GM12865 (cell line): ENCODE measurements at places on chromosomes 1 and 21.
A peak's percentile ranks its signal among the peaks of the same experiment; 100 is the strongest.

GRCh38 chr21:32307706-32308105, 9.1 kb downstream of the MRAP start:
- no peak for DNase-seq

GRCh38 chr1:5291889-5292288, 637.5 kb downstream of the AJAP1 start:
- no peak for DNase-seq

- DNase-seq: no peak
Observed at GRCh38 chr1:203828002-203828401, 32.6 kb downstream of the ZBED6 start.

- no peak for DNase-seq
Observed at GRCh38 chr1:153347856-153348255, 785 bp downstream of the PGLYRP4 start.

DNA sequence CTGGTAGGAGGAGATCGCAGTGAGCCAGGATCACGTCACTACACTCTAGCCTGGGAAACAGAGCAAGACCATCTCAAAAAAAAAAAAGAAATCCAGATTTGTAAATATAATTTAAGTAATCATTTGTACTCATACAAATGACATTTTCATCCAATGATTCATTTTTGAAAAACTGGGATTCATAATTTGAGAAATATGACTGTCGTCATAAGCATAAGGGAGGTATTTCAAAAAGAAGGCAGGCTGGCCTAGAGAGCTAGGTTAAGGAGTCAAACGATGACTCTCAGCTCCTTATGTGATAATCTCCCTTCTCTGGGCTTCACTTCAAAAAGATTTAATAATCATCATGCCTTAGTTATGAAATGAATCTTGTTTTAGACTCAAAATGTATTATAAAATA, 2.3 kb downstream of the GART start:
- no peak for DNase-seq

DNA sequence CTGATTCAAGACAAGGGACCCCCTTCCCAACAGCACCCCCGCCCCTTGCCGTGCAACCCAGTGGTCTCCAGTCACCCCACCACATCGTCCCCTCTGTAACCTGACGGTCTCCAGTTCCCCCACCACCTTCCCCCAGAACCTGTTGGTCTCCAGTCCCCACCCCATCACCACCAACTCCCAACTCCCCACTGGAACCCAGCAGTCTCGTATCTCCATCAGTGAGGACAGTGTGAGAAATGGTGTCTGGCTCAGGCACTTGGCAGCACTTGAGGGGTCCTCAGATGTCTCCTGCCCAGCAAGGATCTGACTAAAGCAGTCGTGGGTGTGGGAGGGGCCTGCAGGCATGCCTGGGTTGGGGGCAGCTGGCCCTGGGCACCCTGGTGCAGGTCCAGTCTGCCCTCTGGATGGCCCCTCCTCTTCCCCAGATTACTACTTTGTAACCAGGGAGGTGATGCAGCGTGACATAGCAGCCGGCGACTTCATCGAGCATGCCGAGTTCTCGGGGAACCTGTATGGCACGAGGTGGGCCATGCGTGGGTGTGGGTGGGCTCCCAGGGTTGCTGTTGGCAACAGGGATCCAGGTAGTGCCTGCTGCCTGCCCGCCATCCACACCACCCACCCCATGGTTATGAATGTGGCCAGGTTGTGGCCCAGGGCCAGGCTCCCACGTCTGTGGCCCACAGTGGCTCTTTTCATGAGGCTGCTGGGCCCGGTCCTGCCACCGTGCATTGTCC, 3.1 kb upstream of the GJC2 start:
- DNase-seq: no peak

DNA sequence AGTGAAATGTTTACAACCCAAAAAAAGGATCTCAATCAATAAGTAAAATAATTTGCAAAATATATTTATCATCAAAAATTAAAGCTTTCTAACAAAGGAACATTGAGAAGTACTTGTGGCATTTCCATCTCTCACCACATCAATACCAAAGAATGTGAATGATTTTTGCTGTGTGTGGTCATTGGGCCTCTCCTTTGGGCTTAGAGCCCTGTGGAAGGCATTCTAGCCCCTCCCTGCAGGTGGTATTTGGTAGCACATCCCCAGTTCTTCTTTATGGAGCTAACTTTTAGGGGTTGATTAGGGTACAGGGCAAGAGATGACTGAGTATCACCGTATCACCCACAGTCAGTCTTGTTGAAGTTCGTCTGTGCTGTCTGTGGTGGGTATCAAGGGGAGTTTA, 294.1 kb upstream of the SGIP1 start:
- no peak for DNase-seq

DNA sequence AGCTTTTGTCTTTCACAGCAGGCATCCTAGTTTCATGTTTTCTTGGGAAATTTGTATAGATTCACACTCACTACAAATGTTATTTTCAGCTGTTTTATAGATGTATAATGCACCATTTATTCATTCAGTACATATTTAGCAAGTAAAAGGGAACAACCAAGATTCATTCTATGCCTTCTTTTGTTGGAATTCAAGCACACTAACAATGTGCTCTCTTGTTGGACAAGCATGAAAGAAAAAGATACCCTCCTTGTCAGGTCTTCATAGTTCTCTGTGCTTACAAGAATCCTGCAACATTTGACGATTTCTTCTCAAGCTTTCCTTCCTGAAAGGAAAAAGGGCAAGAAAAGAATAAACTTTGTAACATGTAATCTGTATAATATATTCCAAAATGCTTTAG, 456.0 kb downstream of the USP25 start:
- DNase-seq: no peak

DNA sequence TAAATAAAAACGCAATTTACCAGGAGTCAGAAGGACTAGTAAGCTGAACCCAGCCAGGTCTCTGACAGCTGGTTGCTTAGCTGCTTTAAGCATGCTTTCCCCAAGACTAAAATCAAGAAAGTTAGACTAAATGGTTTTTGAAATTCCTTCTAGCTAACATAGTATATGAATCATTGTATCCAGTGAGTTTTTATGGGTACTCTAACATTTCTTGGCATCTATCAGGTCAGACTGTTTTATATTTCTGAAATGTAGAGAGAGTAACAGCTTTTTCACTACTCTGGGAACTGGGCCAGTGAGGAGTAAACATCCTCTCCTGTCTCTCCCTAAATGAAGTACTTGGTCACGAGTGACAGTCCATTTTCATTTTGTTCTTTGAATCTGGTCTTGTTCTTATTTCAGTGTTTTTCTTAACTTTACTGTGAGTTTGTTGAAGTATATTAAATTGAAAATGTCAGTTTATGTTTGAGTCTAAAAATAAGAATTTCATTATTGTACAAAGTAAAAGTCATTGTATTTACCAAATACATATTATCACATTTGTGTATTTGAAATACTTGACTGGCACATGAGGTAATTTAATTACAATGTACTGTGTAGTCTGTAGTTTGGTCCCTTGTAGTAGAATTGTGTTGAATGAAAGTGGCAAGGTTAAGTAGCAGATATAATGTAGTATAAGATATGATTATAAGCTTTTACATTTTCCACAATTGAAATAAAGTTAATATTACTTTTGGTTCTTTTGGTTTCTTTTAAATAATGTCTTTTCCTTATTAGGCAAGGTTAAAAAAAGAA, 47.6 kb downstream of the PKN2 start:
- DNase-seq: peak; percentile 9

DNA sequence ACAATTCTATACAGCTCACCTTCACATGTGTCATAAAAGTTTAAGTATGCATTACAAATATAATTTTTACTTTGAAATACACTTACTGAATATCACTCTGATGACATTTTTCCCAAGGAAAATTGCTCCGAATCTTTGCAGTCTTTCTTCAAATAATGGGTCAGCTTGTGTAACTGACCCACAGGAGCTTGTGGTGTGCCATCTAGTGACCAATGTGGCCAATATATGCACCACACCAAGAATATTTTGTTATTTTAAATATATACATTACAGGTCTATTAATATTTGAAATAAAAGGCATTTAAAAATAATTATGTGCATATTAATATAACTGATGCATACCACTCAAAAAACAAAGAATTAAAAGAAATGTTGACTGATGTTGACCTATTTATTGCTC, 271.4 kb downstream of the TBX15 start:
- DNase-seq: no peak

DNA sequence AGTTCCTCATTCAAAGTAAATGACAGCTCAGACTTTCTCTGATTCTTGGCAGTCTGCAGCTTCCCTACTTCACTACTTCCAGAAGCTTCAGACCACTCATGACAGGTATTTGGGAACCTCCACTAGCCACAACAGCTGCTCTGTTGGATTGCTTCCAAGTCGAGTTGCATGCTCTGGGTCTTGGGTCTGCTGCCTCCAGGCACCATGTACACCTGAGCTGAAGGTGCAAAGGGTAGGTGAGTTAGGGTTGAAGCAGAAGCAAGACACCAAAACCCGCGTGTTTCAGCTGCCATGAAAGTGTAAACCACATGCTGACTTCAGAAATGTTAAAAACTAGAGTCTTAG, 62.7 kb downstream of the ZNF684 start:
- DNase-seq: no peak

- peak; percentile 61 for DNase-seq
Observed at GRCh38 chr1:6212193-6212959, 6.5 kb downstream of the RNF207 start.

GRCh38 chr1:43910343-43910742, 23.3 kb upstream of the ARTN start:
- no peak for DNase-seq

DNA sequence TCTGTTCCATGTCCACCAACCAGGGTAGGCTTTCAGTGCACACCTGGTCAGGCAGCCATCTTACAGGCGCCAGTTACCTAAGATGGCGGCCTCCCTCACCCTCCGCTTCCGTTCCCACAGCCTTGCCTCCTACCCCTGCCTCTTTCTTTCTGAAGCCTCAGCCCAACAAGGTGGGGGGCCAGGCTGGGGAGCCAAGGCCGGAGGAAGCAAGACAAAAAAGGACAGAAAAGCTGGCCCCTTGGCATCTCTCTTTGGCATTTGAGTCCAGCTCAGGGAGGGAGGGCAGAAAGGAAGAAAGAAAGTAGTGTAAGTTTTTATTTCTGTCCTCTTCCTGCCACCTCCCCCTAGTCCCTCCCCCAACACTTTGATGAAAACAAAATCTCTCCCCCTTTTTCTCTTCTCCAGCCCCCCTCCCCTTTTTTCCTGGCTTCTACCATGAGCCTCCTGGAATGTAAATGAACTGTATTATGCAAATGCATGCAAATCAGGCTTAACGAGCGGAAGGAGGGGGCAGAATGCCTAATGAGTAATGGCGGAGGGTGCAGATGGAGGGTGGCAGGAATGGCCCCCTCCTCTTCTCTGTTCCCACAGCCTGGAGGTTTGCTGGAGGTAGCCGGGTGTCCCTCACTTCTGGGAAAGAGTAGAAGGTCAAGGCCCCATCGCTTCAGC, 43.8 kb downstream of the RHBG start:
- no peak for DNase-seq

- DNase-seq: no peak
Observed at GRCh38 chr1:170680428-170680827, 16.5 kb downstream of the PRRX1 start.

- no peak for DNase-seq
Observed at GRCh38 chr1:201714542-201715329, 114.2 kb upstream of the IPO9 start.

- no peak for DNase-seq
Observed at GRCh38 chr21:43928222-43929125, 63.5 kb downstream of the AGPAT3 start.

DNA sequence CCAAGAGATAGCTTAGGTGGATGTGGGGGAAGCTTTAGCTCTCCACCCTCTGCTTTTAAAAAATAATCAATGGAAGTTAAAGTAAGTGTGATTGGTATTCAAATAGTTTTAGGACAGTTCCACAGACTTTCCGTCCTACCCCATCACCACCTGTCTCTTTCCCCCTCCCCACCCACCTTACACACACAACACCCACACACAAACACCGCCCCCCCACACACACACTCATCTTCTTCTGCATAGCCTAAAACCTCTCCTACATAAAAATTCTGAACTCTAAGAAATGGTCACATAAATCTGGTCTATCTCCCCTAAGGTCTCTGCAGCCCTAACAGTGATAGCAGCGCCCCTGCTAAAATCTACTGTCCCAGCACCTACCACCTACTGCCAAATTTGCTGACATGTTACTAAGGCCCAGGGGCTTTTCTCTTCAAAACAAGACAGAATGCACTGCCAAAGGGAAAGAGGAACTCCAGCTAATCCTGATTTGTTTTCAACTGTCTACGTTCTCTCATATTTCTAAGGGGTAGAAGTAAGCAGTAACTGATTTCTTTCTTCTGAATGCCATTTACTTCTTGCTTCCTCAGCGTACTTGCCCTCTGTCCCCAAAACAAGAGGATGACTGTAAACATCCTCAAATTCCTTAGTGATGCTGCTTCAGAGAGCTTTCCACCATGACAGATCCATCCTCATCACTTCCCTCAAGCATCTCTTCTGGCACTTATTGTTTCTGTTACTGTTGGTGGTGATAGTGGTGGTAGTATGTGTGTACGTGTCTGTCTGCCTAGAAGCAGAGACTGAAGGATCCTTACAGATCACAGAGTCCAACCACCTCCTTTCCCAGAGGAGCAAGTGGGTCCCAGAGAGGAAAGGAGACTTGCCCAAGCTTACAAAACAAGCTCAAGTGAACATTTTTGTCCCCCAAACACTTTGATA, 56.8 kb downstream of the LUZP1 start:
- no peak for DNase-seq

- DNase-seq: no peak
Observed at GRCh38 chr1:60483509-60483908, 409.9 kb upstream of the C1orf87 start.

DNA sequence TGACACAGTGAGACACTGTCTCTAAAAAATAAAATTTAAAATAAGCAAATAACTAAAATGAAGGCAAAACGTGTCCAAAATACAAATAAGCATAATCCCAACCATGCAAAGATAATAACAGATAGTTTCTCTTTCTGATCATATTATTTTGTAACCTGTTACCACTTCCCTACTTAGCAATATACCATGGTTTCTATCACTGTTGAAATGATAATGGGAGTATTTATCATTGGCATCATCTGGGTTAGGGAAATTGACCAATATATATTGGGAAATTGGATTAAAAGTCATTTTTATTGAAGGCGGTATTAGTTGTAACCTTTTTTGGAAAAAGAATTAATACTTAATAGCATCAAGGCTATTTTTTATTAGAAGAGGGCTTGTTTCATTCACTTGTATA, 47.0 kb downstream of the USP25 start:
- no peak for DNase-seq

DNA sequence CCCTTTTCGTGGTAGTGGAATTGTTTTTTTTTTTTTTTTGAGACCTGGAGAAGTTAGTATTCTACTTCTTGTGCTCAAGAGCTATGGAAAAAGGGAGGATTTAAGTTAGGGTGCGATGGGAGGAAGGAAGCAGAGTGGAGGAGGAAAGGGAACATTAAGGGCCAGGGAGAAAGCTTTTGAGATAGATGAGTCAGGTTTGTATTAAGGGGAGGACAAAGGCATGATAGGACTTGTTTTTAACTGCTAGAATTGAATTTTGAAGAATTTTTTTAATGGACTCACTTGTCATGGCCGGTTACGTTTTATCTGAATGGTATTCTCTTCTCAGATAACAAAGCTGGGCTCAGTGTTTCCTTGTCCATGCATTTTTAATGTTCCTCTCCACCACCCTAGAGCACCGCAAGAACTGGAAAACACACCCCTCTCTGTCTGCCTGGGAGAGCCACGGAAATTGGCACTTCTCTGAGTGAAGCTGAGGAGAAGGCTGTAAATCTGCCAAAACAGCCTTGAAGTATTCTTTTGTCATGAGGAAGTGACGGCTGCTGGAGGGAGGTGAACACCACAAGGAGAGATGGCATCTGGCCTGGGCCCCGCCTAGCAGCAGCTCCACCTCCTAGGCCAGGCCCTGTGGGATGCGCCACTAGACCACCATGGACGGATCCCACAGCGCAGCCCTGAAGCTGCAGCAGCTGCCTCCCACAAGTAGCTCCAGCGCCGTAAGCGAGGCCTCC, 3.5 kb downstream of the NIPAL3 start:
- DNase-seq: no peak
